T-helper 9 cell (primary cell): ENCODE measurements at places on chromosomes 16 and 17.

GRCh38 chr16:4358831-4359561 is 7.9 kb upstream of the PAM16 start:
- peak; percentile 68 for DNase-seq

- no peak for DNase-seq
These were observed 9.2 kb downstream of the UBALD2 start for GRCh38 chr17:76274112-76274956.

DNA sequence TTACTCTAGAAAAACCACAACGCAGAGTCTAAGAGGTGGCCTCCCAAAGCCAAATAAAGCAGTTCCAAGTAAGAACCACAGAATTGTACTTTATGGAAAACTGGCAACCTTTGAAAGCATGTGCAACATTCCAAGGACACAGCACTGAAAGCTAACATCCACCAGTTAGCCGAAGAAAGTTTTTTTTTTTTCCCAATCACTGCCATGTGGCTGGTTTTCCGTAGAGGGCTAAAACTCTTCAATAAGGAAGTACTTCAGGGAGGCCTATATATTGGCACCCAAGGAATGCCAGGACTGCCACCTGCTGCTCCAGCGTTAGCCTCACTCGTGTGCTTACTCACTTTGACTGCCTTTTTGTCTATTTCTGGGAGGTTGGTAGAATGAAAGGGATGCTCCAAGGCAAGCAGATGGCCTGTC is 25.2 kb downstream of the CEP95 start:
- no peak for DNase-seq

DNA sequence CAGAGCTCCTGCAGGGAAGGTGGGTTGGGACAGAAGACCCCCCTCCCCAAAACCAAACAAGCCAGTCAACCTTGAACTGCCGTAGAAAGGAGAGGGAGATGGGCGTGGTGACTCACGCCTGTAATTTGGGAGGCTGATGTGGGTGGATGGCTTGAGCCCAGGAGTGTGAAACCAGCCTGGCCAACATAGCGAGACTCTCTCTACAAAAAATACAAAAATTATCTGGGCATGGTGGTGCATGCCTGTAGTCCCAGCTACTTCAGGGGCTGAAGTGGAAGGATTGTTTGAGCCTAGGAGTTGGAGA is 42.1 kb downstream of the NT5M start:
- no peak for DNase-seq

DNA sequence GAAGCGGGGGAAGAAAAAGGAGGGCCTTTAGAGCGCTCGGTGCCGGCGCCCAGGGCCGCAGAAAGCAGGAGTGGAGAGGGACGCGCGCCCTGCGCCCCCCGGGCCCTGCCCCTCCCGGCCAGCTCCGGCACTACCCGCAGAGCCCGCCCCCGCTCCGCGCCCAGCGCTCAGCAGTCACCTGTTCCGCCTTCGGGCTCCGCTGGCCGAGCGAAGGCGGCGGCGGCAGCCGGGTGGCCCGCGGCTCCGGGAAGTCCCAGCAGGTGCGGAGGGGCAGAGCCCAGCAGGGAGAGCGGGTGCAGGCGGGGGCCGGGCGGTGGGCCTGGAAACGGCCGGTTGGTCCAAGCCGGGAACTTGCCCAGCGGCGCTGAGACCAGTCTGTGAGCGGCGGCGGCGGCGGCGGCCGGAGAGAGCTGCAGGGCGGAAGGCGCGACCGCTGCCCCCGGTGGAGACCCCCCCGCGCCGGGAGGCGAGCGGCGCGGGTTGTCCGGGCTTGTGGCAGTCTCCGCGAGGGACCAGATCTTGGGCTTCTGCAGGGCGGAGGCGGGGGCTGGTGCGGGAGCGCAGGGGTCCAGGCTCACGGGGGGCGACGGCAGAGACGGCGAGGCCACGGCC is 2.2 kb downstream of the IRX3 start:
- DNase-seq: no peak

GRCh38 chr17:13776027-13776551 is 174.4 kb upstream of the HS3ST3A1 start:
- DNase-seq: no peak

DNA sequence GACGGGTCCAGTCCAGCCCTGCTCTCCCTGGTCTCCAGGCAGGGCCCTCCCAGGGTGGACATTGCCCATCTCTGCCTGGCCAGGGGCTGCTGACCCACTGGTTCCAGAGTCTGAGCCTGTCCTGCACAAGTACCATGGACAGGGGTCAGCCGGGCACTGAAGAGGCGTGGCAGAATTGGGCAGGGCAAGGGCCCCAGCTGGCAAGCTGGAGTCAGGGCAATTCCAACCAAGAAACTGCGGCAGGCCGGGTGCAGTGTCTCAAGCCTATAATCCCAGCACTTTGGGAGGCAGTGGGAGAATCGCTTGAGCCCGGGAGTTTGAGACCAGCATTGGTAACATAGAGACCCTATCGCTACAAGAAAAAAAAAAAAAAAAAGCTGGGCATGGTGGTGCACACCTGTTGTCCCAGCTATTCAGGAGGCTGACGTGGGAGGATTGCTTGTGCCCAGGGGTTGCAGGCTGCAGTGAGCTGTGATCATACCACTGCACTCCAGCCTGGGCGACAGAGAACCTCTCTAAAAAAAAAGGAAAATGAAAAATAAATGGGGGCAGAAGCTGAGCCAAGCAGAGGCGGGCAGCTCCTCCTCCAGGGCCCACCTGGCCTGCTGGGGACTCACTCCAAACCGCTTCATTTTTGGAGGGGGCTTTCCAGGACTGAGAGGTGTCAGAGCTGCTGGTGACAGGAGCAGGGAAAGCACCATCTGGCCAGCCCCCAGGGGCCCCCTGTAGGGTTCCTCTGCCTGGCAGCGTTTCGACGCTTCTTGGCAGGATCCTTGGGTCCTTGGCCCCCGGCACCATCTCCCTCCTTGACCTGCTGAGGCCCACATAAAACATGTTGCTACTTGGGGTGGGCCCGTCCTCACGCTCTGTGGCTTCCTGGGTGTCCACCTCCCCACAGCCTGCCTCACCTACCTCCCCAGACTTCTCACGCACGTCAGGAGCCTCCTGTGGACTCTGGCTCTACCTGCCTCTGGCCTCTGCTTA is 2.9 kb upstream of the MAFG start:
- no peak for DNase-seq

DNA sequence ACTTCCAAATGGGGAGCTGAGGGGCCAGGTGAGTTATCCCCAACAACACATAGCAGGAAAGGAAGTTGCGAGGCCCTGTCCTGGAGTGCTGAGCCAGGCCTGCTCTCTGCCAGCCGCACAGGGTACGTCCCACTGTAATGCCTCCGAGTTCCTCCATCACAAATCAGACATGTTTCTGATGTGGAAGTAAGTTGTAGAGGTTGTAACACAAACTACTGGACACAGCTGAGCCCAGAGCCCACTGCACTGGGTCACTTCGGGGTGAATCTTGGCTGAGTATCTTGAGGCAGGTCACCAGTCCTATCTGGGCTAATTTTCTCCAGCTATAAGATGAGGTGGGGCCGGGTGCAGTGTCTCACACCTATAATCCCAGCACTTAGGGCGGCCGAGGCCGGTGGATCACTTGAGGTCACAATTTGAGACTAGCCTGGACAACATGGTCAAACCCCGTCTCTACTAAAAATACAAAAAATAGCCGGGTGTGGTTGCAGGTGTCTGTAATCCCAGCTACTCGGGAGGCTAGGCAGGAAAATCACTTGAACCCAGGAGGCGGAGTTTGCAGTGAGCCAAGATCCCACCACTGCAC is 100.8 kb upstream of the CDH5 start:
- DNase-seq: no peak

DNA sequence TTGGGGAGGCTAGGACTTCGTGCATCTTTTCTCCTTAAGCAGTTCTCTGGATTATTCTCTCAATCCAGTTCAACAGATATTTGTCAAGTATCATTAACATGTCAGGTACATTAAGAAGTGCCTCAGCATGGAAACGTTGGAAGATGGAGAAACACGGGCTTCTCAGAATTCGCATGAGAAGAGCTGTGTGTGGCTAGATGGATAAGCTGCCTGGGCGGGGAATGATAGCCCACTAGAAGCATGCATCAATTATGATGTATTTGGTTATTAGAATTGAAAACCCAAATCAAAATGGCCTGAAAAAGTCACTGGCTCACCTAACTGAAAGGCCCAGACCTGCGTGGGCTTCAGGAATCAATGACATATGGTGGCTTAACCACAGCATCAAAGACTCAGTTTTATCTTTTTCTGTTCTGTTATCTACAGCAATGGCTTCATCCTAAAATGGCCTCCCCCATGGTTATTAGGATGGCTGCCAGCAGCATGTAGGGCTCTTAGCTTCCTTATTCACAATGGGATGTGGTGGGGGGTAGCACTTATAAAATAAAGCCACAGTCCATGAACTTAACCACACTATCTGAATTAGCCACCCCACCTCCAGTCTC is 43.9 kb downstream of the MMD start:
- DNase-seq: no peak

DNA sequence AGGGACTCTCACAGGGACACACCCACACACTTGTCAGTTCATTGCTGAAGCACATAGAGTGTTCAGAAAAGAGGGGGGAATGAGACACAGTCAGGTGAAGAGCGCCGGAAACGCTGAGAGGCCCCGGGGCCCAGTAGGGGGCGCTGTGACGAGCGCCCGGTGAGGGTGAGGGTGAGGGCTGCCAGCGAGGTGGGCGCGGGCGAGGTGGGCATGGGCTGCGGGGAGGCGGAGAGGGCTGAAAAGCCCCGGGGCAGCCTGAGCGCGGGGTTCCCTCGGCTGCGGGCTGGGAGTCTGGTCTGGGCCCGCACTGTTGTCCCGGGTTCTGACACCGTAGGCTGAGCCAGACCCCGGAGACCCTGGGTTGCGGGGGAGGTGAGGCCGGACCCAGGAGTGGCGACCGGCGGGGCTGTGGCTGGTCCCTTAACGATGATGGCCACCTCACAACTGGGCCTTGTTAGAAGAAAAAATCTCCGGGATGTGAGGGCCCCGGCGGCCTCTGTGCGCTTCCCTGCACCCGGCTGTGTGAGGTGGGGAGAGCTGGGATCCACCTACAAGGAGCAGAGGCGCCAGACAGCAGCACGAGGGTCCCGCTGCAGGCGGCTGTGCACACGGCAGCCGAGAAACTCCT is 91.4 kb downstream of the C16orf78 start:
- no peak for DNase-seq

- DNase-seq: no peak
These were observed 3.1 kb upstream of the SGCA start for GRCh38 chr17:50162466-50163254.

DNA sequence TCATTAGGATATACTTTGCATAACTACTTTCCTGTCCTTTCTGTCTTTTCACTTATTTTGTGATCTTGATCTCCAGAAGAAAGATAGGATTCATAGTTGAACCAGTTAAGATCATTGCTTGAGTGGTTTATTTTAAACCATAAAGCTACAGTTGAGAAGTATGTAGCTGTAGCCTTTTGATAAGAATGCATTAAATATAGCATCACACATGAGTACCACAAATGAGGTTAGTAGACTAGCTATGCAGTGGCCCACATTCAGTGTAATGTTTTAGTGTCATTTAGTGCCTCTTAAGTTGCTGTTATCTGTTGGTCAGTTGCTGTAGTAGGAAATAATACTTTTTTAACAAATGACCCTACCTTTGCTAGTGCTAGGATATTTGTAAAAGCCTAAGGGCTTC is 1.3 kb downstream of the NLK start:
- no peak for DNase-seq

GRCh38 chr17:49922095-49922494 is 46.9 kb upstream of the DLX4 start:
- DNase-seq: no peak

- DNase-seq: no peak
These were observed 85.3 kb upstream of the NSRP1 start for GRCh38 chr17:30031214-30031869.

GRCh38 chr16:8295513-8296237 is 294.6 kb downstream of the TMEM114 start:
- no peak for DNase-seq

GRCh38 chr17:78301821-78302213 is 58.1 kb downstream of the SOCS3 start:
- no peak for DNase-seq

DNA sequence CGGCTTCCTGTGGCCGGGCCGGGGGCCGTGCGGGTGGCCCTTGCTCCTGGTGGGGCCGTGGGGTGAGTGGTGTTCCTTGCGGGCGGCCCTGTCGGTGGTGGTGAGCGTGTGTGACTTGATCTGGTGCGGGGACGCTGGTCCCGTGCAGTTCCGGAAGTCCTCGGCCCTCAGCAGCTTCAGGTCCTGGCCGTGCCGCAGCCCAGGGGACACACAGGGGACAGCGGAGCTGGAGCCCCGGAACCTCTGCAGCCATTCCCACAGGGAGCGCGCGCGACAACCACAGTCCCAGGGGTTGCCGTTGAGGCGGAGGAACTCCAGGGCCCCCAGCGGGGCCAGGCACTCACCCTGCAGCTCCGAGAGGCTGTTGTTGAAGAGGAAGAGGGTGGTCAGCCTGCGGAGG is 88.4 kb downstream of the RTN4RL1 start:
- no peak for DNase-seq

DNA sequence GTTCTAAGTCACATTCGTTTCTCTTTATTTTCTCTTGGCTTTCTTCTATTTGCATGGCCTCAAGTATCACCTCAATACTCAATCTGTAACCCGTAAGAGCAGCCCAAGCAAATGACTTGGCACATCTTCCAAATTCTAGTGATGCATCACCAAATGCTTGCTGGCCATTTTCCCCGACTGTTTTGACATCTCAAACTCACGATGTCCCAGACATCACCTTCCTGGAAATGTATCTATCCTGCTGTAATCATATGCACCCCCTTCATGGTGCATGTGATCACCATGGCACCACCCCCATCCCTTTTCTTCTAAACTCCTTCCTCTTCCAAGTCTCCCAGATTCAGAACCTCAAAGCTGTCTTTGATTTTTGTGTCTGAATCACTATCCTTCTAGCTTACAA is 24.0 kb upstream of the ABCA5 start:
- DNase-seq: no peak

- no peak for DNase-seq
These were observed 7.4 kb downstream of the ADAD2 start for GRCh38 chr16:84198401-84198800.

DNA sequence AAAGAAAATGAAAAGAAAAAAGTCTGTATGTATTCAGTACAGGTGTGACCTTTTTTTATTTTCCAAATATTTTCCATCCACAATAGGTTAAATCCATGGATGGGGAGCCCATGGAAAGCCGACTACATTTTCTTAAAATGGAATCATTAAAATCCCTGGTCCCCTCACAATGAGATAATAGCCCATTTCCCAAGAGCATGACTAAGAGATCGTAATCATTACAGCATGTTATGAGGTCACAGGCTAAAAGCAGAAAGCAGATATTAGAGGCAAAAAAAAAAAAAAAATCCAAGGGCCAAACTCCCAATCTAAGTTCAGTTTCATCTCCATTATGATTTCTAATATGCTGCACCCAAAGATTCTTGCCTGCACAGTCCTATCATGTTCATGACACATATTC is 44.7 kb downstream of the CYTH1 start:
- DNase-seq: no peak

- no peak for DNase-seq
These were observed 11.0 kb upstream of the RBFOX1 start for GRCh38 chr16:7321661-7322060.
